Aorta (tissue), 5 donors: ENCODE measurements at places on chromosomes 13 and 19. TPM values are rescaled to one million over a fixed set of nuclear protein-coding genes. Genes with fewer than 3 reads are reported as not detected.
A peak's percentile ranks its signal among the peaks of the same experiment; 100 is the strongest.

DNA sequence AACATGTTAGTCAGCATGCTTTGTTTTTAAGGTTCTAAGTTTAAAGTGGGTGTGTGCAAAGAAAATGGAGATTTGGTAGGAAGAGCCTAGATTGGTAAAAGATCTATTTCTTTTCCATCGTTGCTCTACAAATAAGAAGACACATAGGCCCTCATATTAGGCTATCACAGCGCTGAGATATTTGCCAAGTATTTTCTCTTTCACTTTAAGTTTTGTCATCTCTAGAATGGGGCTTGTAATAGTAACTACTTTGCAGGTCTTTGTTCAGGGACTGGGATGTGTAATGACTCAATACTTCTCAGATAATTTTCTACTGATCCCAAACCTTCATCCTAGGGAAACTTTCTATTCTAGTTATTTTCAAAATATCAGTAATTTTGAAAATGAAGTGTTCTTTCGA lies 917.7 kb upstream of the SLC10A2 start:
- no peak for DNase-seq

GRCh38 chr13:65275838-65276630 lies 1954.1 kb downstream of the PCDH9 start:
- no peak for DNase-seq

DNA sequence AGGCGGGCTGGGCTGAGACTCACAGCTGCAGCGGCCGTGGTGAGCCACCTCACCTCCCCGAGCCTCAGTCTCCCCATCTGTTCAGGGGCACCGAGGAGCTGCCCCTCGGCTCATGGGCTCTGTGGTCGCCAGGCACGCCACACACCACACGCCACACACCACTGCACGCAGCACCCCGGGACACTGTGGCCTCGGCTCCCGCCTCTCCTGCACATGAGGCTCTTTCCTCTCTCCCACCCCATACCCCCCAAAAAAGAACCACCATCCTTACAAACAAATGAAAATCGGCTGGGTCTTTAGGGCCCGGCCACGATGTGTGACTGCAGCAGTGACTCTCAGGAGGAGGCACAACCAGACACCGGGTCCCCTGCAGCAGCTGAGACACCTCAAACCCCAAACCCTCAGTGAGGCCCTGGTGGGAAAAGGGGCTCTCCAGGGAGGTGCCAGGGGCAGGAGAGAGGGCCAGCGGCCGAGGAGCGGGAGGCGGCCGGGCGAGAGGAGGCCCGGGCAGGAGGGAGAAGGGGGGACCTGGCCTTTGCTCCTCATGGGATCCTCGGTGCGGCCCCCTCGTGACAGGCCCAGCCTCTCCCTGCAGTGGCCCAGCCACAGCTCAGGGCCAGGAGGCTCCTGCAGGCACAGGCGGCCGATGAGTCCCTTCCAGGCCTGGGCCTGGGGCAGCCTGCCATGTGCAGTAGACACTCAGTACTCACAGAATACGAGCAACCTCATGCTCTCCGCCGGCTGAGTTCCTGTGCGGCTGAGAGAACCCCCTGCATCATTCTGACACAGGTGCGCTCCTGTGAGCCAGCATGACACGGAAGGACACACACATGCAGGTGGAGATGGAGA lies 66.3 kb downstream of the RASA3 start:
- DNase-seq = no peak

DNA sequence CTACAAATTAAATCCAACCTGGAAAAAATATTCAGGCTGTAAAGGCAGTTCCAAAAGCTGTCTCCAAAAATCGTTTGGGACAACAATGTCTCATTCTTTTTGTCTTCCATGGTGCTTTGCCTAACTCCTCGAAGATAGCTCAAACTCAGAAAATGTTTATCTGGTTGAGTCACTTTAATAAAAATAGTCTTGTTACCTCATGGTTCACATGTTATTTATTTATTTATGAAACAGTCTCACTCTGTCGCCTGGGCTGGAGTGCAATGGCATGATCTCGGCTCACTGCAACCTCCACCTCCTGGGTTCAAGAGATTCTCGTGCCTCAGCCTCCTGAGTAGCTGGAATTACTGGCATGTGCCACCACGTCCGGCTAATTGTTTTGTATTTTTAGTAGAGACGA lies 4.9 kb upstream of the BRD4 start:
- DNase-seq = no peak

- no peak for DNase-seq
Observed at GRCh38 chr19:35462476-35462953, 14.5 kb downstream of the FFAR2 start.

DNA sequence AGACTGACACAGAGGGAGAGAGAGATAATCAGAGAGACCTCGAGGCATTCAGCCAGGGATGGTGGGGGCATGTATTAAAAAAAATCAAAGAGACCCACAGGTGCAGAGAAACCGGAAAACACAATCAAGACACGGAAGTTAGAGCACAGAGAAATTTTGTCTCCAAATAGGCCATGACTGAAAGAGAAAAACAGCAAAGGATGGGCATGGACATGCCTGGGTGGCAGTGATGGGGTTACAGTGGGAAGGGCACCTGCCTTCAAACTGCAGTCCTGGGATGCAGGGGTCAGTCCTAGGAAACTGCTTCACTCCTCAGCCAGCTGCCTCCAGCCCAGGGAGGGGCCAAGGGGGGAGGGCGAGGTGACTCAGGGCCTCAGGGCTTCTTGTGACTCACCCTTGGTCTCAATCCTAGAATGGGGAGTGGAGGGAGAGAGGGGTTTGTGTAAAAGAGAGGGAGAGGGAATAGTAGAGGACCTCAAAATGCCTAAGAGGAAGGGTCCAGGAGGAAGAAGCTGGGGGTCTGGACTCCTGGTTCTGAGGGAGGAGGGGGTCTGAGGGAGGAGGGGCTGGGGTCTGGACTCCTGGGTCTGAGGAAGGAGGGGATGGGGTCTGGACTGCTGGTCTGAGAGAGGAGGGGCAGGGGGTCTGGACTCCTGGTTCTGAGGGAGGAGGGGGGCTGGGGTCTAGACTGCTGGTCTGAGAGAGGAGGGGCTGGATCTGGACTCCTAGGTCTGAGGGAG lies 3.6 kb upstream of the KCNN4 start:
- peak; percentile 87 for DNase-seq

GRCh38 chr19:17555929-17556813 lies 722 bp downstream of the COLGALT1 start:
- peak; percentile 87 for DNase-seq

DNA sequence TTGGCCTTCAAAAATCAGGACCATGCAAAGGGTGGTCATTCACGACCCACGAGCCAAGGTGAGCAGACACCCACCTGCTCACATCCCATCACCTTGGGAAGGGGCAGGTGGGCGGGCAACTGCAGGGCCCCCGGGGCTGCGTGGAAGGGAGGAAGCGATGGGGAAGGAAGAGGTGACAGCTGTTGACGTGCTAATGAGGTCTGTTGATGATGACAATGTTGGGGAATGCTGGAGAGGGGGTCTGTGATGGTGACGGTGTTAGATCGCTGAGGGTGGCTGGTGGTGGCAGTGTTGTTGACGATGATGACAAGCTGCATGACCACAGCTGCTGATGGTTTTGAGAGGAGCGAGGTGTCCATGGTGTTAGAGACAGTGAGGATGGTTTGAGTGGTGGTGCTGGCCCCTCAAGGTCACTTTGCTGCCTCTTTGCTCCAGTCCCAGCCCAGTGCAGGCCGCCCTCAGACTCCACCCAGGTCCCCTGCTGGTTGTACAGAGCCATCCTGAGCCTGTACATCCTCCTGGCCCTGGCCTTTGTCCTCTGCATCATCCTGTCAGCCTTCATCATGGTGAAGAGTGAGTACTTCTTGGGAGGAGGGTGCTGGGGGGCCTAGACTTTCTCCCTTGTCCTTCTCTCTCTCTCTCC lies 900 bp downstream of the MCEMP1 start:
- DNase-seq = no peak

GRCh38 chr13:55566779-55567178 lies 1573.9 kb upstream of the PRR20A start:
- DNase-seq = no peak

DNA sequence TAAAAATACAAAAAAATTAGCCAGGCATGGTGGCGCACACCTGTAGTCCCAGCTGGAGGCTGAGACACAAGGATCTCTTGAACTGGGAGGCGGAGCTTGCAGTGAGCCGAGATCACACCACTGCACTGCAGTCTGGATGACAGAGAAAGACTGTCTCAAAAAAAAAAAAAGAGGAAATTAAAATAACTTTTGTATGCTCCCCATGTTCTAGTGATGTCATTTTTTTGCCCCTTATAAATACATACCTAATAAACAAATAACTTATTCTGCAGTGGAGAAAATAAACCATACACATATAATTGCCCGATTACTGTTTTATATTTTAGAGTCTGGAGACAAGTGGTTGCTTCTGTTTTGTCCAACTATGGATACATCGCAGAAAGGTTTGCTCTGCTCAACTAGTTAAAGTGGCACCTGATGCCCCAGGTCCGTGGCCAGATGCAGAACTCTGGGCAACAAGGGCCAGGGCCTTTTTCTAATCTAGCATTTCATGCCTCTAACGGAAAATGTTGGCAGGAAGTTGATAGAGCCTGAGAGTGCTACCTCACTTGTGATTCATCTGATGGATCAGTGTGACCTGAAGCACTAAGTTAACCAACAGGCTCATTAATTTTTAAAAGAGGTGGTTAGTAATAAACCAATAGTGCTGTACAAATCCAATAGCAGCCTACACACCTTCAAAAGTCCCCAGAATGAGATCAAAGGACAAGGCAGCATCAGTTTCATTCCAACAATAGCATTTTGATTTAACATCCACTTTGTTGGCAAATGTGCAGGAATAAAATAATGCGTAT lies 18.8 kb downstream of the UBE2L5 start:
- DNase-seq = no peak

DNA sequence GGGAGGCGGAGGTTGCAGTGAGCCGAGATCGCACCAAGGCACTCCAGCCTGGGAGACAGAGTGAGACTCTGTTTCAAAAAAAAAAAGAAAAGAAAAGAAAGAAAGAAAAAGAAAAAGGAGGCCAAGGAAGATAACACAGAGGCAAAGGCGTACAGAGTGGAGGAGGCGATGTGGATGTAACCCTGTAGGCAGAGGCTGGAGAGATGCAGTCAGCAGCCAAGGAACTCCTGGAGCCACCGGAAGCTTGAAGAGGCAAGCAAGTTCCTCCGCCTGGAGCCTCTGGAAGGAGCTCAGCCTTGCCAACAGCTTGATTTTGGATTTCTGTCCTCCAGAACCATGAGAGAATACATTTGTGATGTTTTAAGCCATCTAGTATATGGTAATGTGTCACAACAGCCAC lies 6.7 kb upstream of the CCDC8 start:
- peak; percentile 34 for DNase-seq

- DNase-seq = no peak
Observed at GRCh38 chr19:1369214-1369805, 14.4 kb upstream of the NDUFS7 start.

GRCh38 chr13:71879129-71879535 lies 12.1 kb upstream of the DACH1 start:
- DNase-seq = no peak

- DNase-seq = no peak
Observed at GRCh38 chr13:102900193-102900608, 54.4 kb downstream of the ERCC5 start.

DNA sequence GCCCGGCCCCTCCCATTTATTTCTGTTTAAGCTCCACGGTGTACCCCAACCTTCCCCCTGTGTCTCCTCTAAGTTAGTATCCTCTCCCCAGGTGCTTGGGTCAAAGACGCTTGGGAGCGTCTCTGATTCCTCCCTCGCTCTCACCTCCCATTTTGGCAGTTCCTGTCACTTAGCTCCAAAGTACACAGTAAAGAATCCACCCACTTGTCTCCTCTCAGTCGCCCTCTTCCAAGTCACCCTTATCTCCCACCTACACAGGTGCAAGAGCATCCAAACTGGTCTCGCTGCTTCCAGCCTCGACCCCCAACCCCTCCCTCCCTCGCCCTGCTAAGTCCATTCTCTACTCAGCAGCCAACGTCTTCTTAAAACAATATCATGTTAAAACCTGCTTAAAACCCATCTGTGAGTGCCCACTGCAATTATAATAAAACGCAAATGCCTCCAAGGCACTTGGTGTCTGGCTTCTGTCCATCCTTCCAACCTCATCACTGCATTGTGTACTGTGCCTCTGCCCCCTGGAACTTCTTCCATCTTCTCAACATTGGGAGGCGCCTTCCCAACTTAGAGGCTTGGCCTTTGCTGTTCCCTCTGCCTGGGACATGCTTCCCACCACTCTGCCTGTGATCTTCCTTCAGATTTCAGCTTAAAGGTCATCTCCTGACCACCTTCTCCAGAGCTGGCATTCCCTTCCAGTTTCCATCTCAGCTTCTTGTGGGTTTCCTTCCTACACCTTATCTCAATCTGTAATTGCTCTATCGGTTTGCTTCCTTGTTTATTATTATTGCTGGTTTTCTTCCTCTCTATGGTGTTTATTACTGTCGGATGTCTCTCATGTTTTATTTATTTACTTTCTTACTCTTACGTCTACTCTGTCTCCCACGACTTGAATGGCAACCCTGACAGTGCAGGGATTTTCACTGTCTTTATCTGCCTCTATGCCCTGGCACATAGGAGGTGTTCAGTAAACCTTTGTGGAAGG lies 9.5 kb upstream of the KLK14 start:
- DNase-seq = peak; percentile 32

GRCh38 chr19:48934837-48935236 lies 1.3 kb downstream of the DHDH start:
- DNase-seq = no peak

DNA sequence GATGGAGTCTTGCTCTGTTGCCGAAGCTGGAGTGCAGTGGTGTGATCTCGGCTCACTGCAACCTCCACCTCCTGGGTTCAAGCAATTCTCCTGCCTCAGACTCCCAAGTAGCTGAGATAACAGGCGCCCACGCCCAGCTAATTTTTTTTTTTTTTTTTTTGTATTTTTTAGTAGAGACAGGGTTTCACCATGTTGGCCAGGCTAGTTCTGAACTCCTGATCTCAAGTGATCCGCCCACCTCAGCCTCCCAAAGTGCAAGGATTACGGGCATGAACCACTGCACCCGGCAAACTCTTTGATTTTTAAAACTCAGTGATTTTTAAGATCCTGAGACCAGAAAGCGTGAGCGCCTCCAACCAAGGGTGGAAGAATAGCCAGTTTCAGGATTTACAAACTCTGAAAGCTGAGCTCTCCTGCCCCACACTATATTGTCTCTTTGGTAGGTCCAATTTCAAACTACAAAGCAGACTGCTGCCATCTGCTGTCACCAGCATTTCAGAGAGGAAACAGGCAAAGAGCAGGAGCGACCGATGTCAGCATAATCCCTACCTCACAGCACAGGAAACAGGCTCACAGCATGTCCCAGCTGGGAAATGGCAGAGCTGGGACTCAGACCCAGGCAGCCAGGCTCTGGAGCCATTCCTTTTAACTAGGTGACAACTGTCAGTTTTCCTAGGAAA lies 9.2 kb downstream of the NOSIP start:
- DNase-seq = no peak

- no peak for DNase-seq
Observed at GRCh38 chr13:89916551-89916950, 1430.9 kb upstream of the MIR17HG start.

KLK15 gene
- total RNA-seq = not detected

GFY gene
- not detected for total RNA-seq

MEIS3 gene
- total RNA-seq = 19.6 TPM

TEKTIP1 gene
- total RNA-seq = 2.4 TPM

CCL25 gene
- not detected for total RNA-seq

DIS3 gene
- 26.0 TPM for total RNA-seq

FFAR2 gene
- total RNA-seq = 1.2 TPM

PEG3 gene
- 11.6 TPM for total RNA-seq

KLF1 gene
- not detected for total RNA-seq

CD209 gene
- total RNA-seq = 19.2 TPM

PPM1N gene
- 0.88 TPM for total RNA-seq
